ENCODE measurements at places on chromosomes 12 and 14.

DNA sequence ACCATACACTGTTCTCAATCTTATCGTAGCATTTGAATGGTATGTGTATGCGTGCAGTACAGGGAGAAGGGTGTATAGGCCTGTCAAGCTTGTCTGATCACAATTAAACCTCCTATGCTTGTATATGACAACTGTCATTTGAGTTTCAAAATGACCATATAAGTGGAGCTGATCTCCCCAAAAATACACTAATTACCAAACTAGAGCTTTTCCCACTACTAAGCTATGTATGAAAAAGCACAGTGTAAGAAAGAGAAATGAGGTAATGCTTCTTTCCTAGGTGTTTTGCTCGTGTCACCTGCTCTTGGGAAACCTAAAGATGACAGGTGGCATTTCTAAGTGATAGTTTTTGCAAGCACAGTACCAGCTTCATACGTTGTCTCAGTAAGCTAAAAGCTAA is 1.1 kb upstream of the STK38L start:
- no peak for DNase-seq

DNA sequence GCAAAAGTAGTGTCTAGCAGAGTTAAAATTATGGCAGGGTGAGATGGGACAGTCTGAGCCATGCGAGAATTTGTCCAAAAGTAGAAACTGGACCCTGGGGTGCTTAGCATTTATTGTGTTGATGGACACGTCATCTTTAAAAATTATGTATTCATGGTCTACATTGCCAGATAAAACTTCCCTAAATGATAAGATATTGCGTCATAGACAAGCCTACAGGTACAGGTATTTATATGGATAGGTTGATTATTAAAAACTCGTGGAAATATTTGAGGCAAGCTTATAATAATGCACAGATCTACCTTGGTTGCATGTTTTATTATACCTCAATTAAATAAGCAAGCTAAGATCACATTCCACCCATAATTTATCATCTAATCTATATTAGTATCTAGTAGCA is 196.0 kb upstream of the PDZRN4 start:
- no peak for DNase-seq

- peak; percentile 14 for DNase-seq
These were observed 404.8 kb downstream of the ATP23 start for GRCh38 chr12:58346032-58346632.

- no peak for DNase-seq
These were observed 12.5 kb downstream of the STYK1 start for GRCh38 chr12:10661338-10661737.

- peak; percentile 32 for DNase-seq
These were observed 81.2 kb upstream of the ATF7IP start for GRCh38 chr12:14284184-14284722.

DNA sequence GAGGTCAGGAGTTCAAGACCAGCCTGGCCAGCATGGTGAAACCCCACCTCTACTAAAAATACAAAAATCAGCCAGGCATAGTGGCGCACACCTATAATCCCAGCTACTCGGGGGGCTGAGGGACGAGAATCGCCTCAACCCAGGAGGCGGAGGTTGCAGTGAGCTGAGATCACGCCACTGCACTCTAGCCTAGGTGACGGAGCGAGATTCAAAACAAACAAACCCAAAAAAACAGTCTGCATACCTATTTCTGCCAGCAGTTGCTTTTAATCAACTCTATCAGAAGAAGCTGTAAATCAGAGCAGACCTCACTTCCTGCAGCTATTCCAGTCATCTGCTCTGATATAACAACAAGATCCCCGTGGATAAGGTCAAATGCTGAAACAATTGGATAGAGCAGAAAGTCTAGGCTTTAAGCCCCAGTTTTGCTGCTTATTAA is 50.5 kb downstream of the LIMA1 start:
- no peak for DNase-seq

- DNase-seq, result no peak
These were observed 739 bp downstream of the JPH4 start for GRCh38 chr14:23577710-23578392.

DNA sequence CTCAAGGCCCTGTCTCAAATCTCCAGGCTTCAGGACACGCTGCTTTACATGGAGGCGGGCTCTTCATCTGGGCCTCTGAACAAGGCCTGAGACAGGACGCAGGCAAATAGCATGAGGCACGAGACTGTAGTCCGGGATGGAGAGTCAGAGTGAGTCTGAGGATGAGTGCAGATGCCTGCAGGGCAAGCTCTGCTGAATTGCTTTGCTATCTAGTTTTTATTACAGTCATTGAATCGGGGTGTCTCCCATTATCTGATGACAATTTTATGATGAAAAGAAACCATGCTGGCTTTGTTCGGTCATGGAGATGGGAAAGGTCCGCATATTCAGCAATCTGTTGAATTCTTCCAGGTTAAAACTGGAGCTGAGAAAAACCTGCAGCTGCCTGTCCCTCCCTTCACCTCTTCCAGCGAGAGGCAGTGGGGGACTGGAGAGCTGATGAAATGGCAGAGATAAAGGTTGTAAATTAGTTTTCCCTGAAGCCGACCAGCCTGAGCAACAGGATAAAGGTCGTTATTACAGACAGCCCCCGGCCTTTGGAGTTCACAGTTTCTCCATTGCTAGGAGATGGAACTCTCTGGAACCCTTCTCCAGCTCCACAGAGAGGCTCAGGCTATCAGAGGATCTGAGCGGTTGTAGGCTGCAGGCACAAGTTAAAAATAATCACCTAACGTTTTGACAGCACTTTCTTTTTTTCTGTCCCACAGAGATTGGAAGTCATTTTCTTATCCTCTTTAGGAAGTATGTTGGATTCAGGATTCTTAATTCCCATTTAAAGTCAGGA is 1.3 kb upstream of the ADGRD1 start:
- no peak for DNase-seq

- no peak for DNase-seq
These were observed 24.4 kb upstream of the TC2N start for GRCh38 chr14:91891721-91892220.

GRCh38 chr12:52508211-52508610 is 12.0 kb downstream of the KRT5 start:
- no peak for DNase-seq

DNA sequence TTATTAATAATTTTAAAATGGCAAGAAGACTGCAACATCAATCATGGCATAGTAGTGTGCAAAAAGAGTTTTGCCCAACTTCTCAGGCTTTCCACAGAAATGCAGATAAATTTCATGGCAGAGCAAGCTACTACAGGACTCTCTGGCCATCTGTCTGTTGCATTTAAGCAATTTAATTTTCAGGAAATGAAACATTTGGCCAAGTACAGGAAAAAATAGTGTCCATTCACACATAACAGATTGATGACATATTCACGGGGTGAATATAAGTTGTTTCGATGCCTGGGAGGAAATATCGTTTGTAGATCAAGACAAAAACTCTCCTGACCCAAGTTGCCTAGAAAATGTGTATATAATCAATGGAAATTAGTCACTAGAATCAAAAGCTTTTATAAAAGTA is 324.0 kb downstream of the PRKD1 start:
- no peak for DNase-seq

DNA sequence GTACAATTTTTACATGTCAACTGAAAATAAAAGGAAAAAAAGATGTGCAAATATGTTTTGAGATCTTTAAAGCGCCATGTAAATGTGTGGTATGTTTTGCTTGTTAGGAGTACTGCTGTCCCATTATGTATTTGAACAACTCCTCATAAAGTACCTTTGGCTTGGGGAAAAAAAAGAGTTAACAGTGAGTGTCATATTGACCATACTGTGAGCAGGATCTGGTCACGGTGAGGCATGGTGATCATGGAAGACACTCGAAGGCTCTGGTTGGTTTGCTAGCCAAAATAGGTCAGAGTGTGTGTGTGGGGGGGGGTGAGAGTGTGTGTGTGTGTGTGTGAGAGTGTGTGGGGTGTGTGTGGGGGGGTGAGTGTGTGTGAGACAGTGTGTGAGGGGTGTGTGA is 10.1 kb upstream of the FBXL14 start:
- DNase-seq, result no peak

DNA sequence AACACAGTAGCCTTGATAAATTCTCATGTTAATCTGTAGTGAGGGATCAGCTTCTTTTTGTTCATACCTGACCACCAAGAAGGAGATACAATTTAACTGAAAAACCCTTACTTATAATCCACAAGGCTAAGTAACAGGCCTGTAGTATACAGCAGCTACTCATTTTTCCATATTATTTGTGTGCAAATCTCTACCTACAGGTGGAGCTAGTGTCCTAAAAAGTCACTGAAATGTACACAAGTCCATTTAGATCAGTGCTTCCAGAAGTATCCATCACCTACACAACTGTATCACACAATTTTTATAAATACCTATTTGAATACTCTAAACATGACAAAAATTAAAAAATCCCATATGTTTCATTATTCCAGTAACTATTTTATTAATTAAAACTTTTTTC is 173.2 kb downstream of the SLC35F4 start:
- DNase-seq, result peak; percentile 4

All from GM18507 (cell line).